Fibroblast of skin of back (primary cell): ENCODE measurements at places on chromosomes 1 and 21.

- DNase-seq, result no peak
Observed at GRCh38 chr1:43703836-43704235, 3.5 kb upstream of the ST3GAL3 start.

DNA sequence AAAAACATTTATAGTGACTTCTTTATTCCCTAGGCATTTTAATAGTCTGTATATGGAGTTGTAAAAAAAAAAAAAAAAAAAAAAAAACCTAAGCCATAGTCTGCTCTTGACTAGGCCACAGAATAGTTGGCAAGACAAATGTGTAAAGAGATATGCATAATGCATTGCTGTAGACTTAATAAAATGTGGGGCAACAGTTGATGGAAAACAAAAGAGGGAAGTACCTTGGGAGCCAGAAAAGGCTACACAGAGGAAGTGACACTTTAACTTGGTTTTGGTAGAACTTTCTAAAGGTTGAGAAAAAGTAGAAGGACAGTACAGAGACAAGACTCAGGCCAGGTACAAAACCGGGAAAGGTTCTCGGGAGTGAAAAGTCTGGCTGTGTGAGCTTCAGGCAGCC, 802.9 kb upstream of the ADAMTS5 start:
- DNase-seq, result no peak

GRCh38 chr1:29500041-29500440, 263.7 kb downstream of the PTPRU start:
- no peak for DNase-seq

- no peak for DNase-seq
Observed at GRCh38 chr1:34977858-34978257, 7.3 kb downstream of the TMEM35B start.

DNA sequence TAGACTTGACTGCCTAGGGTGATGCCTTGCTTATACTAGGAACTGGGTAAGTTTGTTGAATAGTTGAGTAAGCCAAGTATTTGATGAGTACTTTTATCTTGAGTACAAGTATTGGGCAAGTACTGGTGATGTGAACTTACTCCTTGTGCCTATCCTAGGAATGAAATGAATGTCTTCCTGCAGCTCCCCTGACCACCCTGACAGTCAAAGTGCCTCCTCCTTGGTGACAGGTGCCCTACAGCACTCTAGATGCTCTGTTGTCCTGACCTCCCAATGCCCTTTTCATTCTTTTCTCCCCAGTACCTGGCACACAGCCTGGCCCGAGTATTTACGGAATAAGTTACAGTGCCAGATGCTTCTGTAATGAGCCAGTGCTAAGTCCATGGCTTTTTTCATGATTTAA, 25.5 kb downstream of the PCSK9 start:
- peak; percentile 17 for DNase-seq

DNA sequence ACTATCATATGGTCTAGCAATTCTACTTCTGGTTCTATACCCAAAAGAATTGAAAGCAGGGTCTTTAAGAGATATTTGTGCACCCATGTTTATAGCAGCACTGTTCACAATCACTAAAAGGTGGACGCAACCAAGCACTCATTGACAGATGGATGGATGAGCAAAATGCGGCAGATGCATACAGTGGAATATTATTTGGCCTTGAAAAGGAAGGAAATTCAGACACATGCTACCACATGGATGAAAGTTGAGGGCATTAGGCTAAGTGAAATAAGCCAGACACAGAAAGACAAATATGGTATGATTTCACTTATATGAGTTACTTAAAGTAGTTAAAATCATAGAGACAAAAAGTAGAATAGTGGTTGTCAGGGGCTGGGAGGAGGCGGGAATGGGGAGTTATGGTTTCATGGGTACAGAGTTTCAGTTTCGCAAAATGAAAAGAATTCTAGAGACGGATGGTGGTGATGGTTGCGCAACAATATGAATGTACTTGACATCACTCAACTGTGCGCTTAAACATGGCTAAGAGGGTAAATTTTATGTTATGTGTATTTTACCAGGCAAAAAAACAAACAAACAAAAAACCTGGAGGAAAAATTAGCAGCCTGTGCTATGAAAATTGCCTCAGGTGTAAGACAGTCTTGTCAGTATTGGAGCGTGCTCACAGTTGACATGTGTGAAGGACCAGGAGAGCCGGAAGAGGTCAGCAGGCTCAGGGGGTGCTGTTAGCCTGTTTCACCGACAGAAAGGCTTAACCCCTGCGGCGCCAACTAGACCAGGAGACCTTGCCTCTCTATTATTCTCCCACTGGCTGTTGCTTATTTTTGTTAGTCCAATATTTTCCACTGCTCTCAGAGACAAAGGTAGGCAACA, 26.5 kb downstream of the CD247 start:
- no peak for DNase-seq

GRCh38 chr1:6235296-6235677, 477 bp downstream of the ICMT start:
- no peak for DNase-seq

DNA sequence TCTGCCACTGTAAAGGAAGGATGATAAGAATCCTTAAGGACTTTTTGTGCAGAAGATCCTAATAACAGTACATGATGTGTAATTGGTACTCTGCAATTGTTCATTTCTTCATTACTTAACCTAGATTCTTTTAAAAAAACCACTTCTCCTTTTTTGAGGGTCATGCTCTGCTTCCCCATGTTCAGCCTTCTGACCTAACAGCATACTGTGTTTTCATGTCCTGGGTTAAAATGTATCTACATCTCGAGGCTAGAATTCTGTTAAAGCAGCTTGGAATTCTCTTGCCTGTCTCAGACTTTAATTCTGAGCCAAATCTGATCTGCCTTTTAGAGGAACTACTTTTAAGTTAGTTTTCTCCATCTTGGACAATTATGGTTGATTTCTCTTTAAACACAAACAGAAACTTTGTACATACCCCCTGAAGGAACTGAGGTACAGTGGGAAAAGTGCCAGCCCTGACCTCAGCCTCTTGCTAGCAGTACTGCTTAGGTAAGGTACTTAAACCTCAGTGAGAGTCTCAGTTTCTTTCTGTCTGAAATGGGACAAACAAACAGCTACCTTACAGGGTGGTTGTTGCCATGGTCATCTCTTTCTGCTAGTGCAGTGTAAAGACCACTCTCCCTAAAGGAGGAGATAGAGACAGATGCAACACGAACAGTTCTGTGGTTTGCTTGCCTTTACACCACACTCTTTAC, 103.2 kb upstream of the DYNLT5 start:
- DNase-seq, result no peak

- DNase-seq, result no peak
Observed at GRCh38 chr1:30606166-30606565, 117.2 kb downstream of the MATN1 start.

- no peak for DNase-seq
Observed at GRCh38 chr1:41160498-41161110, 81.5 kb downstream of the SCMH1 start.

- no peak for DNase-seq
Observed at GRCh38 chr1:226571893-226572292, 23.3 kb downstream of the STUM start.

DNA sequence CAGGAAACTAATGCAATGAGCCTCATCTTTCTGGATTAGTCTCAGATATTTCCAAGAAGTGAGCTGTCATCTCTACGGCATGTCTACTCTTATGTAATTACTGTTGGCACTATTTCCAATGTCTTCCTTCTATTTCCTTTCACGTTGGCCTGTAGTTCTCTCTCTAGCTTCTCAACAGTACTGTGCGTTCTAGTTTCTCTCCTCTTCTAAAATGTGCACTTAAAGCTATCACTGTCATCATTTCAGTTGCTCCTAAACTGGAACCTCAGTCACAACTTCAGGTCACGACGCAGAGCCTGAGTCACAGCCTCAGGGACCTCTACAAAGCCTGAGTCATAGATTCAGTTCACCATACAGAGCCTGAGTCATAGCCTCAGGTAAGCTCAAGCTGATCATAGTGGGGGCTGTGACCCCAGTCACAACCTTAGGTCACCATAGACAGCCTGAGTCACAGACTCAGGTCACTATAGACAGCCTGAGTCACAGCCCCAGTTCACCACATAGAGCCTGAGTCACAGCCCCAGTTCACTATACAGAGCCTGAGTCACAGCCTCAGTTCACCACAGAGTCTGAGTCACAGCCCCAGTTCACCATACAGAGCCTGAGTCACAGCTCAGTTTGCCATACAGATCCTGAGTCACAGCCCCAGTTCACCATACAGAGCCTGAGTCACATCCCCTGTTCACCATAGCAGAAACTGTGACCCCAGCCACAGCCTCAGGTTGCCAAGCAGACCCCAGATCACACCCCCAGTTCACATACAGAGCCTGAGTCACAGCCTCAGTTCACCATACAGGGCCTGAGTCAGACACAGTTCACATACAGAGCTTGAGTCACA, 13.0 kb downstream of the WNT9A start:
- DNase-seq, result peak; percentile 81

DNA sequence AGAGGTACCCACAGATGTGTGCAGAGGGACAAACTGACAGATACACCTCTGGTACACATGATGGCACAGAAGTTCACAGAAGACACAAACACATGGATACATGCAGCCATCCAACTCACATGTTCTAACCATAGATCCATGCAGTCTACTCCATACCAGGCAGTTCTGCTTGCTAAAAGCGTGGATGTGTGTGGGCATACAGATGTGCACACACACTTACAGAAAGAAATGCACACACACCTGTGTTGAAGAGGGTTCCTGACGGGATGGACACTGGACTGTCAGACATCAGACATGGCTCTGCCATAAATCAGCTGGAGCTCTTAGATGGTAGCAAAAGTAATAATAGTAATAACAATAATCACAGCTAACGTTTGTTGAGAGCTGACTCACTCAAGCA, 6.8 kb downstream of the CD52 start:
- DNase-seq, result no peak
